ENCODE measurements at places on chromosomes 6 and 20.

DNA sequence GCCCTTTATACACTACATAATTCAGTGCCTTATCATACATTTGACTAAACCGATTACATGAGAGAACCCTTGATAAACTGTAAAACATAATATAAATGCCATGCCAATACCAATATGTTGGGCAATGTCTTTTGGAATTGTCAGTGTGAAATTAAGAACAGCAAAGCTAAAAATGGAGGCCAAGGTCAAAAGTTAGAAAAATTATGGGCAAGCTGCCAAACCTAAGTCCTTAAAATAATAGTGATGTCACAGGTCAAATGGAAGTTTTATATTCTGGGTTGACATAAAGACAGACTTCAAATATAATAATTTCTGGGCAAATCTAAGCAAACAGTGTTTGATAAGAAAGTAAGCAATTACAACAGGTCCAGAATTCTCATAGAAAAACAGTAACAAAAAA is 696.7 kb downstream of the RNF144B start:
- DNase-seq = no peak

GRCh38 chr6:122758927-122759334 is 20.6 kb upstream of the FABP7 start:
- no peak for DNase-seq

DNA sequence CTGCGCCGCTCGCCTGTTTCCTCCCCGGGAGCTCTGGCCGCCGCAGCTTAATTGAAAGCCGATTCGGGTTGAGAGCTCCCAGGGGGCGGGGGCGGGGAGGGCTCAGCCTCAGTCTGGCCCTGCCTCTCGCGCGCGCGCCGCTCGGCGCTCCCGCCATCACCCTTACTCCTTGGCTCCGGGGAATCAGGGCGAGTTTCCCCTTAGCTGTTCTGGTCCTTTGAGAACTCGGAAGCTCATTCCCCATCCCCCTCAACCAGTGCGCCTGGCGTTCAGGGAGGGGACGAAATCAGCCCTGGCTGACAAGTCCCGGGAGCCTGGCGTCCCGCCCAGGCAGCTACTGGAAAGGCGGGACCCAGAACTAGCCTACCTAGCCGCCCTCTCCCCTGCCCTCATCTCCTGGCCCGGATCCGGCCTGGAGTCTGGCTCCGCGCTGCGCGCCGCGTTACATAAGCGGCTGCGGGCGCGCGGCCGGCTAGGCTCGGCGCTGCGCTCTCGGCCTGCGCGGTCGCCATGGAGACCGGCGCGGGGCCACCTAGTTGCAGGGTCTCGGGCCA is 2.8 kb downstream of the SLC12A5 start:
- no peak for DNase-seq

- DNase-seq = no peak
Measured at GRCh38 chr6:94668876-94669275, 908.5 kb upstream of the MANEA start.

- DNase-seq = no peak
Measured at GRCh38 chr6:137146206-137146605, 27.2 kb downstream of the IL22RA2 start.

DNA sequence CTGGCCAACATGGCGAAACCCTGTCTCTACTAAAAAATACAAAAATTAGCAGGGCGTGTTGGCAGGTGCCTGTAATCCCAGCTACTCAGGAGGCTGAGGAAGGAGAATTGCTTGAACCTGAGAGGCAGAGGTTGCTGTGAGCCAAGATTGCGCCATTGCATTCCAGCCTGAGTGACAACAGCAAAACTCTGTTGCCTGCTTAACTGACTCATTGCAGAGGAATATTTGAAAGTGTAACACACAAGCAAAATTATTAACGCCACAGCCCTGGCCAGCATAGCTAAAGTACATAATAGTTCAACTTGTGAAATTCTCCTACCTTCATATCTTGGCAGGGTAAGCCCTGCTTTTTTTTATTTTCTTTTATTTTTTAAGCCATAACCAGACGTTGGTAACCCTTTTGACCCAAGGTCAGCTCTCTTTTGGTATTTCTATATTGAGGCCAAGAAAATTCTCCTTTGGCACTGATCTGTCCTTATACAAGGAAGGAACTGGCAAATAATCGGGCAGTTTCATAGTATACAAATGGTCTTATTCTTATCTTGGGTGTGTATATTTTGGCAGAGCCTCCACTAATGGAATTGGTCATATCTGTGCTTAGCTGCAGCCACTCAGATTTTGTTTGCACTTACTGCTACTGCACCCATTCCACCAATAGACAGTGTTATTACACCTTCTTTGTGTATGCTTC is 4.0 kb upstream of the ADGRF5 start:
- no peak for DNase-seq

- no peak for DNase-seq
Measured at GRCh38 chr20:21303872-21304586, 898 bp downstream of the XRN2 start.

DNA sequence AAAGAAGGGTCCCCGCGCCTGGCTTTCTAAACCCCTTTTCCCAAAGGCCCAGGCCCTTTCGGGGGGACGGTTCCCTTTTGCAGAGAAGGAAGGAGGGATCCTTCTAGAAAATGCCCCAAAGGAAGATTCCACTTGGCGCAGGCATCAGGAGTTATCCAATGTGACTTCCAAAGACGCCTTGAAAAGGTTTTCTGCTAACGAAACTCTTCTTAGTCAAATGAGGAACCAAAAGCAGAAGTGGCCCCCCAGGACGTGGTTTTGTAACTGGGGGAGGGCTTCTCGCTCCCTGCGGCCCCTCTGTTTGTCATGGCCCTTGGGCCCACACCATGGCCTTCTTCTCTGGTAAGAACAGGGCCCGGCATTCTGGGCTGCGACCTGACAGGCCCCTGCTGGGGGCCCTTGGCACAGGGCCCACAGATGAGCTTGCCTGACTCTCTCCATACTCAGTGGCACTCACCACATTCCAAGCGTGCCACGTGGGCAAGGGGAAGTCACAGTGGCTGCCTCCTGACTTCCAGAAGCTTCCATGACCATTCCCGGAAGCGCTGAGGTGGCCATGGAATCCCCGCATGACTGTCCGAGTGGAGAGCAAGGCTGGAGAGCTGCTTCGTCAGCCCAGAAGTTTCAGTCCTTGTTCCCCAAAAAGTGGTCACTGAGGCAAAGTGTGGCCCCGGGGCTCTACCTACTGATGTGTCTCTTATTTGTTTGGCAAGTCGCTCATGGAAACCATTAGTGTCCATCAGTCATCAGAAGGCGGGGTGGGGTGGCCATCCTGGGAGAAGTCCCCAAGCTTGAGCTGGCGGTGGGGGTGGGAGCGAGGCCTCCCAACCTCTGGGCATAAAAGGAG is 834 bp upstream of the CTSZ start:
- DNase-seq = no peak

DNA sequence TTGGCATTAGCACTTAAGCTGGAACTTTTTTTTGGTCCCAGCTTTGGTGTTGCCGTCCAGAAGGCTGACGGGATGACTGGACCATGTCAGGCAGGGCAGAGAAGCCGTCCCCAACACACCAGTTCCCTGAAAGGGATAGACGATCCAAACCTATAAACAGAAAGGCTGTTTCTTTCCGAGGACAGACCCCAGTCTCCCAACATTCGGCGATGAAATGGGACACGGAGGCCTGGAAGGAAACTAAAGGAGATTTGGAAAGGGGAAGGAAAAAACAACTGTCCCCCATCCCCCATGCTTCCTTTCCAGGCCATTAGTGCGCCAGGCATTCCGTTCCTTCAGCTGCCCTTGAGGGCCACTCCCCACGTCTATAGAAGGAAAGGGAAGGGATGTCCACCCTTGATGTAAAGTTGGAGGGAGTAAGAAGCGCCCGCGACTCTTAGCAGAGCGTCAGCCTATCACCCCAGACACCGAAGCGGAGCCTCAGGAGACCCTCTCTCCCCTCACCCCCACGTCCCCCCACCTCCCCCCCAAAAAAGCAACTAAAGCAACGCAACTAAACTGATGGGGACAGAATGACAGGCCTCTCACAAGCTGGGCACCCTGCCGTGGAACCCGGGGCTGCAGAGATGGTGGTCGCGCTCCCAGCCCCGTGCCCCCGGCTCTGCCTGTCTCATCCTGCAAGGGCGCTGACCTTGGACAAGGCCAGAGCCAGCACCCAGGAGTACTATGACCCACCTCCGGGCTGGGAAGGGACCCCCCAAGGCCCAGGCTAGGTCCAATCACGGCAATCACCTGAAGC is 638 bp downstream of the BLCAP start:
- no peak for DNase-seq

DNA sequence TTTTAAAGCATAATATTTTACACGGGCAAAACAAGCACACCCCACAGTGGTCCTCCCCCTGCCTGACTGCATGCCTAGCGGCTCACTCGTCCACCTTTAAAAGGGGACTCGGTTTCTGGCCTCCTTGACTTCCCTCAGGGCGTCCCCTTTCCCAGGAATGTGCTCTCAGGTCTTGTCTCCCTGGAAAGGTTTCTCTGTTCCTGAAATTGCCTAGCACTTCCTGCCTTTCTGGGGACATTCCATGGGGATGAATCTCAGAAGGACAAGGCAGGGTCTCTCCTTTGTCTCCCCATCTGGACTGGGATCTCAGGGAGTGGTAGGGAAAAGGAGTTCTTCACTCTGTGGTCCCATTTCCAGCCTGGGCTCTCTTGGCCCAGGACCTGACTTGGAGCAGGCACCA is 4.9 kb downstream of the TCF15 start:
- no peak for DNase-seq

All from iPS DF 6.9 (cell line).